NCI-H1105 treated with DMSO at 0.1 percent for 48 hours (cell line): ENCODE measurements at places on chromosomes 2 and 18.

GRCh38 chr18:42047721-42048120, 92.7 kb downstream of the PIK3C3 start:
- DNase-seq = no peak

GRCh38 chr2:240432430-240432819, 3.0 kb upstream of the GPC1 start:
- DNase-seq = no peak

DNA sequence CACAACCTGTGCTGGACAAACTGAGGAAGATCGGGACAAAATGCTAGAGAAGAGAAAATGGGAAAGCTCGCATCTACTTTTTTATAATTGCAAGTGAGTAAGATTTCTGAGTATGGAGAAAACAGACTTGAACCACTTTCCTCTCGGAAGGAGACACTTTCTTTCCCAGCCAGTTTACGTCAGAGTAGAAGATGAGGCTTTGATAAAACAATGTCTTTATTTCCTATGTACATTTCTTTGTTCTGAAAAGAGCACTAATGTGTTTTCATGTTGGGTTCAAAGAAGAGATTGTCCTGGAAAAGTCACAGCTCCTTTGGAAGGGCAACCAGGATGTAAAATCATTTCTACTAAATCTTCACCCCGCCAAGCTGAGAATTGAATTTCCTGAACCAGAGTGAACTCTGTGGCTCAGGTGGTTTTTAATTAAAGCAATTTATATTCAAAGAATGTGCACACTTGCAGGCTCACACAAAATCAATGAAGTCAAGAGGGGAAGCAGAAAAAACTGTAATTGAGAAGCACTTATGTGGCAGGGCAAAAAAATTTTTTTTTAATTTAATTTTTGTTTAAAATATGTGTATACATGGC, 23.4 kb upstream of the ITGA6 start:
- no peak for DNase-seq

DNA sequence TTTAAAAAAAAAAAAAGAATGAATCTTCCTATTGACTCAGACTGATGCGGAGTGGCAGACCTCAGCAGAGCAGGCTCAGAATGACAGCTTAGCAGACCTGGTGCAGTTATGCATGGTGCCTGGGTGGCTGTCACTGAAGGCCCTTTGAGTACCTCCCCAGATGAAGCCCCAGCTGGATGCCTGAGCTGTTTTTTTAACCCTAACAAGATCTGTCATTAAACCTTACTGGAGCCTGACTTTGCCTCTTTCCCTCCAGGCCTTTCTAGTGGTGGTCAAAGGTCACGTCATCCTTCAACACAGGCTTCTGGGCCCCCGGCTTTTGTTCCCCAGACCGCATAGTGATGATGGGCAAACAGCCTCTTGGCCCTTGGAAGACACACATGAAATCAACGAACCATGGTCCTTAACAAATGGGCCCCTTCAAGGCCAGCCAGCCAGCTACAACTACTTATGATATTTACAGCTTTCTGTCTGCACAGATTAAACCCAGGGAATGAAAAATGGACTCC, 138.3 kb upstream of the CYP1B1 start:
- DNase-seq = no peak

- no peak for DNase-seq
These were observed 9.2 kb upstream of the TMEM247 start for GRCh38 chr2:46470114-46470628.

DNA sequence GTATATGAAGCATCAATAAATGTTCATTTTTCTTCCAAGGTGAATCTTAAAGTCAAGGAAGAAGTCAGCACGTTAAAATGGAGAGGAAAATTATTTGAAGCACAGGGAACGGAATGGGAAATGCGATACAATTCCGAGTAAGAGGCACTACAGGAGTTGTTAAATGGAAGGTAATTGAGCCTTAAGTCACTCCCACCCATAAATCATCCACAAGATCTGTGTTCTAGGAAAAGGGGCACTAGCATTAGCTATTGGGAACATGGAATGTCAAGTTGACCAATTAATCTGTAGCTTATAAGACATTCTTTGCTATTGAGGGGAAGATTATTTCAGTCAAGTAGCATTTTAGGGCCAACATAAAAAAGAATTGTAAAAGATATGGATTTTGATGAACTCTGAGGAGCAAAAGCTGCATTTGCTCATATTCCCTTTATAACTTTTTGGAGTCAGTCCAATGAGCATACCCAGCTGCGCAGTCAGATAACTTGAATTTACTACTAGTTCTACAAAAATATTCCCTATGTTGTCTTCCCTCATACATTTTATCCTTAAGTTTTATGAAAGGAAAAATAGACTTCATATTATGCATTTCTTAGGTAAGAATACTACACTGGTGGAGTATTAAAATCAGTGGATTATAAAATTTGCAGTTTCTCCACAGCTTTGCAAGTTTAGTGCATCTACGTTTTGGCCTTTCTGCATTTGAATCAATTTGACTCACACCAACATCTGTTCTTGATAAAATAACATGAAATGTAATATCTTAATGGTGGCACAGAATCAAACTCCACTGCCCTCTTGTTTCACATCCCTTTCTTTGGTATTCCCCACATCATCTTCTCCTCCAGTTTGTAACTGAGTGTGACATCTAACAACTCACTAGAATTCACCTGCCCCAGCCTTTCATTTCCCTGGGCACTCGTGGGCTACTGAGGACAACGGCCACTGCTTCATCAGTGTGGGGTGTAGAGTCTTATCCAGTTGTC, 95.6 kb downstream of the SP3 start:
- peak; percentile 42 for DNase-seq

- no peak for DNase-seq
These were observed 27.5 kb downstream of the INHBB start for GRCh38 chr2:120373424-120373823.

DNA sequence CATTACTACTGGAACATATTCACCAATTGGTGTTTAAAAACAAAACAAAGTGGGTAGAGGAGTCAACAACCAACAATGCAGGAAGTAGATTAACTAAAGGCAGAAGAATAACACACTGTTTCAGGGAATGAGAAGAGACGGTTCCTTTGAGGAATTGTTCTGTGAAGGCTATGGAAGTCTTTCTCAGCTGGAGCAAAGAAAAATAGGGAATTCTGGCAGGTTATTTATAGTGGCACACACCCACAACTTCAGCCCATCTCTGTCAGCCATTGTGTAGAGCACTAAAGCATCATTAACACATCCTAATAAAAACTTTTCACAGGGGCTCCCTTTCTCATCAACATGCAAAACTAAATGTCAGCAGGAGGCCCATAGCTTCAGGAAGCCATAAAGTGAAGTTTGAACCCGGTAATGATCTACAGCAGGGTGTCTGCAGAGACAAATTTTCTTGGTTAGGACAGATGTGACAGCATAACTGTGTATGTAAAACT, 113.6 kb downstream of the CDH2 start:
- no peak for DNase-seq

- no peak for DNase-seq
These were observed 21.0 kb downstream of the PAX8 start for GRCh38 chr2:113257516-113258264.

GRCh38 chr2:169771021-169771420, 27.6 kb upstream of the SSB start:
- no peak for DNase-seq

GRCh38 chr18:37705016-37705415, 139.4 kb upstream of the CELF4 start:
- no peak for DNase-seq

DNA sequence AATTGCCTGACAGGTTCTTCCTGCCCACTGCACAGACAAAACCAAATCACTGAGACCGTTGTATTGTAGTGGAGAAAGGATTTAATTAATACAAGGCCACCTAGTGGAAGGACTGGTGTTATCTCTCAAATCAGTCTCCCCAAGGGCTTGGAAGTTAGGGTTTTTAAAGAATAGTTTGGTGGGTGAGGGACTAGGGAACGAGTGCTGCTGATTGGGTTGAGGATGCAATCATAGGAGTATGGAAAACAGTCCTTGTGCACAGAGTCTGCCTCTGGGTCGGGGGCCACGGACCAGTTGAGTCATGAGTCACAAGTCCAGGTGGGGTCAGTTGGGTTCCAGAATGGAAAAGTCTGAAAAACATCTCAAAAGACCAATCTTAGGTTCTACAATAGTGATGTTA, 89.1 kb downstream of the B3GNT2 start:
- DNase-seq = no peak

DNA sequence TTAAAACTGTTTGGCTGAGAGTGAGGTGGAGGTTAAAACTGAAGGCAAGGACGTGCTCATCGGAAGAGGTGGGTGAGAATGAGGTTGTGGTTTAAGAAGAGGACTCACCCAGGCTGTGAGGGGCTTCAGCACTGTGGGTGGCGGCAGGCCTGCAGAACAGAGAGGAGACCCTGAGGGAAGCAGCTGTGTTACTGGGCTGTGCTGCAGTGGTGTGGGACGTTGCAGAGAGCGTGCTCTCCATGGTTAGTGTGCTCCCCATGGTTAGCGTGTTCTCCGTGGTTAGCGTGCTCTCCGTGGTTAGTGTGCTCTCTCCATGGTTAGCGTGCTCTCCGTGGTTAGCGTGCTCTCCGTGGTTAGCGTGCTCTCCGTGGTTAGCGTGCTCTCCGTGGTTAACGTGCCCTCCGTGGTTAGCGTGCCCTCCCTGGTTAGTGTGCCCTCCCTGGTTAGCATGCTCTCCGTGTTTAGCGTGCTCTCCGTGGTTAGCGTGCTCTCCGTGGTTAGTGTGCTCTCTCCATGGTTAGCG, 68.5 kb upstream of the NFATC1 start:
- DNase-seq = no peak

GRCh38 chr2:73103018-73103542, 9.7 kb downstream of the RAB11FIP5 start:
- peak; percentile 69 for DNase-seq

DNA sequence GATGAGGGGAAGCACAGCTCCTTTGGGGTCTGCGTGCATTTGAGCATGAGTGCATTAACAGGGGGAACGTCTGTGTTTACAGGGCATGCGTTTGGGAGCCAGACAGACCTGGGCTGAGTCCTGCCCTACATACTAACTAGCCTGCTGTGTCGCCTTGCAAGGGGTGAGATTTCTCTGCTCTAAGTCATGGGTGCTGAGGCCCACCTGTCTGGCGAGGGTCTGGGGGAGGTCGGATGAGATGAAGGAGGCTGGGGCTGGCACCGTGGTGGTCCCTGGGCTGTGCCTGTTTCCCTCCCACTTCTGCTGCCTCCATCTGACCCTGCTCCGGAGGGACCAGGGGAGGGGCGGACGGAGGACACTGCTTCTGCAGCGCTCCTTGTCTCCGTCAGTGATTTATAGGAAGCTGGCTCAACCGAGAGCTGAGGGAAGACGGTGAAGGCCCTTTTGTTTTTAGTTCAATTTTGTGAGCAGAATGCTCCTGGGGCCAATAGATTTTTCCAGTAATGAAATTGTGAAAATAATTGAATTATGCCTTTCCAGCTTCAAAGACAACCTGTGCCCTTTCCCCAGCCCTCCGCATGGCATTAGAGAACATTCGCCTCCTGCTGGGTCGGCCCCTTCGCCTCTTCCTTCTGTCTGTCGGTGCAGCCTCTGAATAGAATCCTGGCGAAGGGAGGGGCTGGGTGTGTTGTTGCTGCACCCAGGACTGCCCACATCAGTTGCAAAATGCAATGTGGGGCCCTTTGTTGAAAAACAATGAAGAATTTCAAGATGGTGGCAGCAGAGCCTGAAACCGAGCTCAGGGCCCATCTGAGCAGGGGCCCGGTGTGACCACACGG, 49.7 kb downstream of the RRM2 start:
- DNase-seq = no peak

- DNase-seq = no peak
These were observed 698.4 kb upstream of the LRRTM1 start for GRCh38 chr2:81002906-81003305.

GRCh38 chr2:176764921-176765320, 447.7 kb upstream of the HNRNPA3 start:
- no peak for DNase-seq

GRCh38 chr2:16224298-16225045, 284.1 kb downstream of the MYCN start:
- DNase-seq = no peak
